HT1080 (cell line): ENCODE measurements at places on chromosomes 7 and 10.
A peak's percentile ranks its signal among the peaks of the same experiment; 100 is the strongest.

- DNase-seq: no peak
Measured at GRCh38 chr7:84665339-84665738, 470.8 kb upstream of the SEMA3A start.

GRCh38 chr7:55361560-55361959, 3.6 kb upstream of the LANCL2 start:
- DNase-seq: no peak

GRCh38 chr10:87661861-87662785, 2.4 kb downstream of the PAPSS2 start:
- DNase-seq: peak; percentile 75

- DNase-seq: no peak
Measured at GRCh38 chr10:3102720-3103427, 35.5 kb downstream of the PFKP start.

DNA sequence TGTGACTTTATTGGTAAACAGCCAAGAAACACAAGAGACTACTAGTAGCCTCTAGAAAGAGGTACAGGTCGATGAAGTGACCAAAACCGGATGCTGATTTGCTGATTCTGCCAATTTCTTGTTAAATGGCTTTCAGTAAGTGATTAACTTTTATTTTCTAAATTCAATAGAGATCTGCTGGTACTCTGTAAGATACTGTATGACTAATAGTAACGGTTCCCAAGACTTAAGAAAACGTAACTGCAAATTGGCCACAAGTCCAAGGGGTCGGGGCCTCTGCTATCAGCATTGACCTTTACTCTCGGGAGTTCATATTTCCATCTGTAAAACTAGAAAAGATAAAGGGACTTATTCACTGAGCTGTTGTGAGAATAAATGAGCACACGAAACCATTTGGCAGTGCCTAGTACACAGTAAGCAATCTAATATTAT, 1.4 kb downstream of the FAM3C start:
- DNase-seq: no peak

DNA sequence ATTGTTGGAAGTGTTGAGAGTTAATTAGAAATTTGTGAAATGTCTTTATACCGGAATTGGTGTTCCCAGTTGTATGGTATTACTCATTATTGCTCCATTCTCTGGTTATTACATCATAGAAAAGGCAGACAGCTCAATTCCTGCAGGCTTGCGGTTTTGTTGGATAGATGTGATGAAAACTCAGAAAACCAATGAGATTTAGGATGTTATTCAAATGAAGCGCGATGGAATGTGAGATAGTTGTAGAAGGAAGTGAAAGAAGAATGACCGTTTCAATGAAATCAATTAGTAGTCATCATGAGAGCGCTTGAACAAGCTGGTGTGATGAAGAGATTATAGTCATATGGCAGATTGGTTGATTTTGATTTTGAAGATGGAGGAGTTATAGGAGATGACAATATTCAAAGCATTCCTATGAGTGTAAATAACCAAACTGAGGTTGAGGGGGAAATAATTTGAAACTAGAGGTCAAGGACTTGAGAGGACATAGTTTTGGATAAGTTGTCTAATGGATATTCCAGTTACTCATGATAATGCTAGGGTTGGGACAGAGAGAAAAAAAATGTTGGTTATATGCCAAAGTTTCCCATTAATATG, 991.5 kb downstream of the NRG3 start:
- peak; percentile 87 for DNase-seq

DNA sequence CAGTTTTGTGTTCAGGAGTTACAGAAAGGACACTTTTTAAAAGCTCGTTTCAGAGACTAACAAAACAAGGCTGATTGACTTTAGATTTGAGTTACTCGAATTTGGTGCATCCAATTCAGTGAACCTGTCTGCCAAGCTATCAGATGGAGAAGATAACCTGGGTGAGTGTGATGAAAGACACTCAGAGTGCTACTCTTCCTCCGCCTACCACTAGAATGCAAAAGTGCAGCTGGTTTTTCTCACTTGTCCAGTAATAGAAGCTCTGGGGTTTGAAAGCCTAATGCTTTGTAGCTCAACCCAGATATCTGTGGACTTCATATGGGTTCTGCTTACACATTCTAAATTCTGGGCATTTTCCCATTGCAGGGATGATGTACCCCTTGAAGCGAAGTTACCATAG, 82.8 kb upstream of the NPY start:
- DNase-seq: no peak

- no peak for DNase-seq
Measured at GRCh38 chr7:38831259-38831996, 77.6 kb downstream of the VPS41 start.

GRCh38 chr10:132011024-132011423, 29.3 kb upstream of the BNIP3 start:
- no peak for DNase-seq

GRCh38 chr10:42990016-42990720, 86.7 kb upstream of the RET start:
- no peak for DNase-seq

GRCh38 chr10:131921184-131921583, 20.4 kb downstream of the PPP2R2D start:
- no peak for DNase-seq

DNA sequence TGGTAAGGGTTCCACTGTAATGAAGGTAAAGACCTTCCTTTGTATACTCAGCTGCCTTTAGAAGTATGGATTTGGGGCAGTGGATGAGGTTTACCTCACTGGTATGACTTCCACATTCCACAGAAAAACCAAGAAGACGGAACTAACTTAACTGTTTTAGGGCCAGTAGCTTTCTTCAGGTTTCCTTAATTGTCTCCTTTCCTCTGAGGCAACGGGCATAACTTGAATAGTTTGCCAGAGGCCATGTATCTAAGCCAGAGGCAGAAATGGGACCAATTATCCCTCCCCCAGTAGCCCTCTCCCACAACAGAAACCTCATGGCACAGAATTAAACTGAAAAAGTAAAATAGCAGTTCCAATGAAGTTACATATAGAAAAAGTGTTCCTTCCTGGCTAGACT, 281.7 kb downstream of the PHTF2 start:
- DNase-seq: no peak

- DNase-seq: no peak
Measured at GRCh38 chr10:72257051-72257892, 16.5 kb upstream of the DDIT4 start.

DNA sequence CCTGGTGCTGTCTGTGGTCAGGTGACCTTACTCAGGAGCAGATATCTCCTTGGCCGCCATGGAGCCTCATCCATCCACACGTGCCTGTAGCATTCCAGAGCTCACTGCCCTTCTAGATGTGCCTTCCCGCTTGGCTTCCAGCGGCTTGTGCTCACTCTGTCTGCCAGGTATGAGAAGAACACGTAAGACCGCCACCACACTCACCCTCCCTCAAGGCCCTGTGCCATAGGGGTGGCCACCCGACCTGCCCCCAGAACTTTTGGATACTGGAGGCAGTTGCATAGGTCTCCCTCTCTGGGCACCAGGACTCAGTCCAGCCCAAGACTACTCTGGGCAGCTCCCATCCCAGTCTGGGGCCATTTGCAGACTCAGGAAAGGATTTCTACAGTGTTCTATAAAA, 4.1 kb downstream of the MARVELD1 start:
- DNase-seq: no peak

DNA sequence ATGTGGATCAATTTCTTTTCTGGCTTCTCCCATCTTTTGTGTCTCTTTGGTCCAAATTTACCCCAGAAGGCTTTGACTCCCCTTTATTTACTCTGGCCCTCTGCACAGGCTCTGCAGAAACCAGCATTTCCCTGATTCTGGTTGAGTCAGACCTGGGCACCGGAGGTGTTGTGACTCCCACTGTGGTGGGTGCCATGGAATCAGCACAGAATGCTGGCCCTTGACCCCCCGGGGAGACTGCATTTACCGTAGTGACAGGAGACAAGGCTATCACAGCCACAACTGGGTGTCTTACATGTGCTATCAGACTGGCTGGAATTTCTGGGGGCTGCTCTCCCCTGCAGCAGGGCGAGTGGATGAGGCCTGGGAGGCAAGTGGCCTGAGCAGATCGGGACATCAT, 37.6 kb downstream of the PLXDC2 start:
- DNase-seq: no peak

DNA sequence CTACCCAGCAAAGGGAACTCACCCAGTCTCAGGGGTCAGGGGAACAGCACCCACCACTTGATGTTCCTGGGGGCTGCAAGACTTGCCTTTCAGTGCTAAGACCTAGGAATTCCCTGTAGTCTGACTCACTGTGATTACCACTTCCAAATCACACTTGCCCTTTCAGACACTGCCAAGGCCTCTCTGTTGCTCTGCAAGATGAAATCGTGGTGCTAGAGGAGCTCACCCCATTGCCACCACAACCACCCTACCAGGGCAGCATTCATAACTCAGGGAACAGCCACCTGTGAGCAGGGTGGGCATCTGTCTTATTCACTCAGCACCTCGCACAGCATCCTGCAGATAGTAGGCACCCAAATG, 36.5 kb downstream of the XPNPEP1 start:
- no peak for DNase-seq

DNA sequence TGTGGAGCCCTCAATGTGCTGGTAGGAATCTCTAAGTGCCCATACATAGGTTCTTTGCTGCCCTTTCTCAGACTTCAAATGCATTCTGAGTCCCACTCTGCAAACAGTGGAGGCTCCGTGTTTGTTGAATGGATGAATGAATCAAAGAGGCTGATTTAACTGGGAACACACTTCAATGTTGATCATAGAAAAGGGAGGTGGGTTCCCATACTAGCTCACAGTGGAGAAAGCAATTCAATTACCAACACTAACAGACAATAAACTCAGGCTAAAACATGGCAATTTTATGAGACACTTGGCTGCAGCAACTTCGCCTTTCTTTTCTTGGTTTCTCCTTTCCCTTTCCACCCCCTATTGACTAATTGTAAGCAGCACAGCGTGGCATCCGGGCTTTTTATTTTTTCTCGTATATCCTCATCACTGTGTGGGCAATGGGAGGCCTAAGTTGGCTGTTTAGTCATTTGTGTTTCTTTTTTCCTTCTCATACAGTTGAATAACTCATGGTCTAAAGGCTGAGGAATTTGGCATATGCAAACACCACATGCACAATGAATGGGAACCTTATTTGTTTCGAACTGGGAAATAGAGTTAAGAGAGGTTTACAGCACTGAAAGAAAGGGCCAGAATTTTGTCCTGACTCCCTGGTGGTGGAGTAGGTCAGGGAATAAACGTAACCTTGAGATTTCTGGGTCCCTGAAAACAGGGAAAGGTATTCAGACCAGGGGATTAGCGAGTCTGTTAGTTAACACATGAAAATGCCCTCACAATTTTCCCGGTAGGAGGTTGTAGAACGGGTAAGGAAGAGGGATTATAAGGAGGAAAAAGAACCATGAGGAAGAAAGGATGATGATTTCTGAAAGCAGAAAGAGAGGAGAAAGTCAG, 858.5 kb downstream of the KCNMA1 start:
- peak; percentile 30 for DNase-seq

GRCh38 chr10:6579904-6580278, at the start of gene PRKCQ:
TSS of gene PRKCQ (minus strand) at chr10:6580276. CDS start at chr10:6515135, 65,141 bp downstream.
- DNase-seq: no peak

- DNase-seq: no peak
Measured at GRCh38 chr7:159177284-159177953, 32.8 kb upstream of the VIPR2 start.

DNA sequence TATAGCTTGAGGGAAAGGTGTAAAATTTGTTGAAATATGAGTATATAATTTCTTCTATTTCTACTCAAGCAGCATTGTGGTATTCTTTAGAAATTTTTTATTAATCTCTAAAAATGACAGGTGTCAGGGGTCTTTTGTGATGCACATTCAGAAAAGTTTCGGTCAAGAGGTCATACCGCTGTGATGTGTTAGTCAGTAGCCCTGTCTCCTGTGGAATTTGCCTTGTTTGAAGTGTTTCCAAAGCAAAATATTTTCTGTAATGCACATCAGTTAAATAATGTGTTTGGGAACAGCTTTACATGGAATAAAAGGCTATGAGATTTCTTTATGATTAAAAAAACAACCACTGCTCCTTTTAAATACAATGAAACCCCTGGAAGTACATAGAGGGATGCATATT, 35.8 kb downstream of the FOXP2 start:
- DNase-seq: no peak

GRCh38 chr10:109022417-109023049, 900.8 kb downstream of the XPNPEP1 start:
- DNase-seq: no peak

DNA sequence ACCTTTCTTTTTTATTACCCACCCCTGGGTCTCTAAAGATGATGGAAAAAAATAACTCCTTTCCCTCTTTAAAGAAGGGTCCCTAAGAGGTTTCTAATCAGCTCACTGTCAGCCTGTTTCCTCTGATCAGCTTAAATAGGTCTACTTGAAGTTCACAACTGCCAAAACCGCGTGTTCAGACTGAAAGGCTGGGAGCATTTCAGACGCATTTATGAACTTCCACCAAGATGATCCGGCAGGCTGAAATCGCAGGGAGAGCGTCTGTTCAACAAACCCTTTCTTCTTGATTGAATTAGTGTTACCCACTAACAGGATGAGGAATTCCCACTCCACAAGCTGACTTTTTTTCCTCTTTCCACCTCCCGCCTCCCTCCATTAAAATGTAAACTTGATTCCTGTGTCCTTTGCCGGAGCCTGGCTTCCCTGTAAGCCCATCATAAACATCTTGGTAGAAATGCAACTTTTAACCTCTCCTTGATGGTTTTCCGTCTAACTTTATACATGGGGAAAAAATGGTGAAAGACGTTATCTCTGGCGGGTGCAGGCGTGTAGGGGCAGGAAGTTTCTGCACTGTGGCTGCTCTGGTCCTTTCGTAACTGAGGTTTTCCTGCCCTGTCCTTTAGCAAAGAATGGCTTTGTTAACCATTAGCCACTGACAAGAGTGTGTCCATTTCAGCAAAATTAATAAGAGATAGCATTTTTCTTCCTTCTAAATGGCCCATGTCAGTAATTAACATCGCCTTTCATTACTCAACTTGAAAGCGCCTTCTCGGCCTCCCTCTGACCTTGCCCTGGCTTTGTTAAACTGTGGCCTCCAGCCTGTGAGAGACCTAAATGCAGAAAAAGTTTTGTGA, 130.7 kb downstream of the BAMBI start:
- no peak for DNase-seq

DNA sequence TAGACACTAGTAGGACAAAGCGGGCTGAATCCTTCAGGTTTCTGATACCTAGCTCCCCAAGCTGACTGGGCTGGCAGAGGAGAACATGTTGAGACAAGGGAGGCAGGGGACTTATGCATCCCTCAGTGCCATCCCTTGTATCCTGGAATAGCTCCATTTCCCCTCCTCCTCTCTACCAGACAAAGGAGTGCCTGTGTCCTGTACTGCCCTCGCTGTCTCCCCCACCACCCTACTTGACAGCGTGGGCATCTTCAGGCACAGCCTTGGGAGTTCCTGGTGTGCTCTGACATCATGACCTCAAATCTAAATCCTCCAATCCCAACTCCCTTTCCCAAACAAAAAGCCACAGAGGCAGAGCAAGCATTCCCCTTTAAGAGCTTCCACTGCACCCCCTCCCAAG, 9.0 kb downstream of the SFXN3 start:
- DNase-seq: no peak

GRCh38 chr7:32059289-32060011, 10.8 kb downstream of the PDE1C start:
- DNase-seq: no peak

GRCh38 chr10:119608316-119609155, 11.8 kb upstream of the TIAL1 start:
- DNase-seq: peak; percentile 38
